Neural crest cell (in vitro differentiated cells): ENCODE measurements at places on chromosomes 7 and 10. TPM values are rescaled to one million over a fixed set of nuclear protein-coding genes. Genes with fewer than 3 reads are reported as not detected.

Gene SPAM1
- not detected in 2 replicates for total RNA-seq

Gene FRMPD2
- total RNA-seq = 0.26 TPM in 1 of 2 replicates, not detected in the other

Gene ATP5MK
- total RNA-seq = 263 and 275 TPM in 2 replicates

Gene ACTL6B
- total RNA-seq = 2.4 and 3.1 TPM in 2 replicates

Gene FAM25C
- not detected in 2 replicates for total RNA-seq

Gene C7orf33
- not detected in 2 replicates for total RNA-seq

Gene UCN3
- total RNA-seq = not detected in 2 replicates

Gene GRM8
- 2.6 and 2.7 TPM in 2 replicates for total RNA-seq

DNA sequence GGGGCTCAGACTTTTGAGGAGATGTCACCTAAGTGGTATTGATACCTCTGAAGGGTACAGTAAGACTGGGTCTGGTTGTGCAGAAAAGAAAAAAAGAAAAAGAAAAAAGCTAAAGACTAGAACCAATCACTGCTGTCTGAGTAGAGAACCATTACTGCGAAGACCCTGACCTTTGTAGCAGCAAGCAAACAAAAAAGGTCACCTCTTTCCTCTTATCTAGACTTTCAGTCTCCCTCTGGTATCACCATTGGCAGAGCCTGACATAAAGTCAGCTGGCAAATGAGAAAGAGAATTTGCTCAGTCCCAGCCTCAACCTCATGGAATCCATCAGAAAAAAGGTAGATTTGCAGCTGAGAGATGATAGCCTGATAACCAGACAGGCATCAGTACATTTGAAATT lies 2.6 kb upstream of the DNTT start:
- no peak for DNase-seq

DNA sequence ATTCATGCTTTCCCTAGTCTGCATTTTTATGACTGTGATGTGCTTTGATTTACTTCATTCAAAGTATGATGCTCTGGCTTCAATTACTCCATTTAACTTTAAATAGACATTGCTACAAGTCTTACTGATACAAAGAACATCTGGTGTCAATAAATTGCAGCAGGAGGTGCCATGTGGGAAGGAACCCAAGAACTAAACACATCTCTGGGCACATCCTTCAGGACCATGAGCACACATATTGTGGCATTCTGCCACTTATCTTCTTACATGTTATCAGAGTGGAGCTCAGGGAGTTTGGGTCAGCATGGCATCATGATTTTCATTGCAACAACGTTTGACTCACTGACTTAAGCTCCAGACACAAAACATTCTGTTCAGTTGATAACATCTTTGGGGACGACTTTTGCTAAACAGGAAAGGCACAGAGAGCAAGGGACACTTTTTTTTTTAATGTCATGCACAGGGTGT lies 227.0 kb downstream of the DKK1 start:
- no peak for DNase-seq

DNA sequence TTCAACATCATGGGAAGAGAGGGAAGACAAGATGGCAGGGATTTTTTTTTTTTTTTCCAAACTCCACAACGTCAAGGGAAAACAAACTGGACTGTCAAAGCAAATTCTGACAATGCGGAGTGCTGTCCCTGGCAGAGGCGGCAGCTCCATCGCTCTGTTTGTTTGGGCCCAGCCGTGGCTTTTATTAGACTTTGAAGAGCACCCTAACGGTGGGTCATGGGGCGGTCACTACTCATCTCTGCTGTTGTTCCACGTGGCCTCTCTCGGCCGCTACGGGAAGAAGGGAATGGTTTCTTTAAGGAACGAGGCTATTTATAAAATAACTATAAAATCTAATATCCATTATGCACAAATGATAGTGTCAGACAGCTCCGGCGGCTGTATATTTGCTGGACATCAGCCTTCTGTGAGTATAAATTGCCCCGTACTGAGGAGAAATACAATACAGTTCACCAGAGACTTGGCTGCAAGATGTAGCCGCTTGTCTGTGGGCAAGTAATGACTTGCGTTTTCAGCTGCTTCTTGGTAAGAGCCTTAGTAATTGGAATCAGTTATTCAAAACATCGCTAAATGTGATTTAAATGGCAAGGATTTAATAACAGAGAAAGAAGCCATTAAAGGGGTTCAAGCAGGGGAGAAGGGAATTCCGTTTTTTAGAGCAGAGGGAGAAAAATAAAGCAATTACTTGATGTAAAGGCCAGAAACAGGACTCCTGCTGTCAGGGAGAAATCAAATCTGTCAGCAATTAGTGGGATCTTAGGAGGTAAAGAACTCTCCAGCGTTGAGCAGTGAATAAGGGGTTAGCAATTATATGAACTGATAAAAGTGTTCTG lies 61.7 kb upstream of the RAB11FIP2 start:
- DNase-seq = no peak

GRCh38 chr7:377080-378040 lies 87.4 kb downstream of the FOXL3 start:
- no peak for DNase-seq

DNA sequence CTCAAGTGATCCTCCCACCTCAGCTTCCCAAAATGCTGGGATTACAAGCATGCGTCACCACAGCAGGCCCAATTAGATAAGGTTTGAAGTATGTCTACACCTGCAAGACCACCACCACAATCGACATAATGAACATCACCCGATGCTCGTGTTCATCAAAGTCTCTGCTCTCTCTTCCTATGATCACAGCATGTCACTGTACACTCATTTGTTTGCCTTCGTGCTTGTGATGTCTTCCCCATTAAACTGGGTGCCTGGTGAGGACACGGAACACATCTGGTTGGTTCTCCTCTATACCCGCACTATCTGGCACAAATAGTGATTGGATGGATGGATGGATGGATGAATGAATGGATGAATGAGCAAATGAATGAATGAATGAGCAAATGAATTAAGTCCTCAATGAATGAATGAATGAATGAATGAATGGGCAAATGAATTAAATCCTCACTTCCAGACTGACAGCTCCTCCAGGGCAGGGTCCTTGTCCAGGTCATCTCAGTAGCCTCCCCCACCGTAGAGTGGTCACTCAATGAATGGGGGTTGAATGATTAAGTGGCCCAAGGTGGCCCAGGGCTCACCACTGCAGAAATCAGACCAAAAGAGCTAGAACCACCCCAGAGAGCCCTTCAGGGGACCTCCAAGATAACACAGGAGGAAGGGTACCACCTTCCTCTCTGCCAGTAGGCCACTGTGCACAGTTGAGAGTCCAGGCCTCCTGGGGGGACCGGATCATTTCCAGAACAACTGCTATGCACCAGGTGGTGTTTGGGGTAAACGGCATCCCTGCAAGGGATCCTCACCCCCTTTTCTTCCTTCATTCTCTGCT lies 101.9 kb upstream of the TNRC18 start:
- DNase-seq = no peak

DNA sequence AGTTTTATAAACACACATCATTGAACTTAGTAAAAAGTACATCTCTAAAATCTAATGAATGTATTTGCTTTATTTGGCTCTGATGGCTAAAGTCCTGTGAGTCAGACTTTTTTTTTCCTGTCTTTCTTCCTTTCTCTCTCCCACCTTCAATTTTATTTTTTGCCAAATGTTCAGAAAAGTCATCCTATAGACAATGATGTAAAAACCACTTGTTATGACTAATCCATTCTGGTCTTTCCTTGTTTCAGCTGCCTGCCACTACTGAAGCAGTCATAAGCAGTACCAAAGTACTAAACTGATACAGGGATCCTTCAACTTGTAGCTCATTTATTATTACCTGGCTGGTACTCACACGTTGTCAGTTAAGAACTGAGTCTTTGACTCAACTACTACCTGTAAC lies 23.9 kb downstream of the HECTD2 start:
- DNase-seq = no peak

DNA sequence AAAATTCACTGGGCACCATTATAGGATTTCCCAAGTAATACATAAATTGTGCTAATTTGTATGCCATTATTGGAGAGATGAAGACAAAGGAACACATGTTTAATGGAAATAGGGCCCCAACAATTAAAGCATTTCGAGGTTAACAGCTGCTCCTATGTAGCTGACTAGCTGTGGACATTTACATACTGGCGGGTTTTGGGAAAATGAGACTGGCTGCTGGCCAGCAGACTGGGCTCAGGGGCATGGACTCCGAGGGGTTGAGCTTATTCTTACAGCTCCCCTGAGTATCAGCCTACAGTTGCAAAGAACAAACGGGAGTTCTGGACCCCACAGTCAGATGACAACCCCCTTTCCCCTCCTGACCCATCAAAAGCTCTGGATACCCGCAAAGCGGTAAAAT lies 91.9 kb upstream of the MYO3A start:
- DNase-seq = no peak

DNA sequence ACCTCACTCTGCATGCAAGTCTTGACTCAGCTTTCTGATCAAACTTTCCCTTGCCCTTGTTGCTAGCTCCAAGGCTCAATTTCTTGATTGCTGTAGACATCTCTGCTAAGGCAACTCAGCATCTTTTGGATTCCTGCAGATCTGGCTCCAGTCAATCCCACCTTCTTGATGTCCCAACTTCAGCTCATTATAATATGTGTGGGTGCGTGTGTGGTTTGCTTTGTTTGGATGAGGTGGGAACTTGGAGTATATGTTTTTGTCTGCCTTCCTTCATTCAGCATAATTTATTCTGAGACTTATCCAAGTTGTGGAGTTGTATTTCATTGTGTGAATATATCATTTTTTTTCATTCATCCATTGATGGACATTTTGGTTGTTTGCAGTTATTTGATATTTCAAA lies 364.8 kb upstream of the IGFBP3 start:
- no peak for DNase-seq

DNA sequence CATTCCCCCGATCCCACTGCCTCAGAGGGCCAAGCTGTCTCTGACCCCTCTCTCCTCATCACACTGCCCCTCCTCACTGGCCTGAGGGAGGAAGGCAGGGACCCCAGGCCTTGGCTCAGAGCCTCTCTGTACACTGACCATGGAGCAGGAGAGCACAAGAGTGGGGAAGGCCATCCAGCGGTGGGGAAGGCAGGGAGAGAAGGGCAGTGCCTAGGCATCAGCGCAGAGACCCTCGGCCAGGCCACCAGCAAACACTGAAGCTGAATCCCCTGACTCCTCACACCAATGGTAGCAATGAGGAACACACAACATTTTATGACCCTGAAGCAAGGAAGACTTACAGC lies 14.8 kb downstream of the OGDHL start:
- no peak for DNase-seq

- no peak for DNase-seq
Observed at GRCh38 chr10:103736763-103737162, 118.6 kb downstream of the SH3PXD2A start.

DNA sequence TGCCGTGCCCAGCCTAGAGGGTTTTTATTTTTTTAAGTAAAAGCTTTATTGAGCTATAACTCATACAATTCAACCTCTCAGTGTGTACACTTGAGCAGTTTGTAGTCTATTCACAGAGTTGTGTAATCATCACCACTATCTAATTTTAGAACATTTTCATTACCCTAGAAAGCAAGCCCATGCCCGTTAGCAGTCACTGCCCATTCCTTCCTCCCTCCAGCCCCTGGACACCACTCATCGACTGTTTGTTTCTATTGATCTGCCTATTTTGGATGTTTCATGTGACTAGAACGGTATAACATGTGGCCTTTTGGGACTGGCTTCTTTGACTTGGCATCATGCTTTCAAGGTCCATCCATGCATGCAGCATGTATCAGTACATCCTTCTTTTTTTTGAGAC lies 25.7 kb upstream of the SEC61A2 start:
- DNase-seq = no peak

DNA sequence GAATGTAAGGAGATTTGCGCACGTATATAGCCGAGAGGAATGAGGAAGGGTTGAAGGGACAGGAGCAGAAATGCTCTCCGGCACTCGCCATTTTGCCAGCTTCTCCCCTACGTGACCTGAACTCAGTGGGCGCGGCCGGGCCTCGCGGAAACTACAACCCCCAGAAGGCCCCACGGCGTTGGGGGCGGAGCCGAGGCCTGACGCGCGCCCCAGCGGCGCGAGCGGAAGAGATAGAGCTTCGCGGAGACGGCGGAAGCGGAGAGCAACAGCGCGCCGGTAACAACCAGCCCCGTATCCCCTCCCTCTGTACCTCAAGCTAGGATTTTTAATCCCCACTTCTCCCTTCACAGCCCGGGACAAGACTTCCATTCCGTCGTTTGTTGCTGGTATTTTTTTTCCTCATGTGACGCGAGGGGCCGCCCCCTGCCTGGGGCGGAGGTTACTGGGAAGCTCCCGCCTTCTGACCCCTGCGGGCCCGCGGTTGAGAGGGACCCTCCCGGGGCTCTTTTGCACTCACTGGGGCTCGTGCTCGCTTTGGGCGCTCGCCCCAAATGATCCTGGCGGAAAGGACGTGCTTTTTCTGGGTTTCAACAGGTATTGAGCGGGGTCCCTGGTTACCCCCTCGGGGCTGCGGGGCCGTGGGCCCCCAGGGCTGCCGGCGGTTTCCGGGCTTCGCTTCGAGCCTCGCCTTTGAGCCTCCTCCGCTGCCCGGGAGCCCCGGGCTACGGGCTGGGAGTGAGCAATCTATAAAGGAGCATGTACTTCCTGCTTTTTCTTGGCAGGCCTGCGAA lies at the start of gene R3HCC1L:
Gene R3HCC1L (plus strand): TSS at position 227 of the 791 bp plus-strand sequence. CDS start 73,458 bp downstream, outside the sequence.
- peak; percentile 91 for DNase-seq

- DNase-seq = peak; percentile 20
Observed at GRCh38 chr7:25857376-25858067, 294.5 kb upstream of the NFE2L3 start.

DNA sequence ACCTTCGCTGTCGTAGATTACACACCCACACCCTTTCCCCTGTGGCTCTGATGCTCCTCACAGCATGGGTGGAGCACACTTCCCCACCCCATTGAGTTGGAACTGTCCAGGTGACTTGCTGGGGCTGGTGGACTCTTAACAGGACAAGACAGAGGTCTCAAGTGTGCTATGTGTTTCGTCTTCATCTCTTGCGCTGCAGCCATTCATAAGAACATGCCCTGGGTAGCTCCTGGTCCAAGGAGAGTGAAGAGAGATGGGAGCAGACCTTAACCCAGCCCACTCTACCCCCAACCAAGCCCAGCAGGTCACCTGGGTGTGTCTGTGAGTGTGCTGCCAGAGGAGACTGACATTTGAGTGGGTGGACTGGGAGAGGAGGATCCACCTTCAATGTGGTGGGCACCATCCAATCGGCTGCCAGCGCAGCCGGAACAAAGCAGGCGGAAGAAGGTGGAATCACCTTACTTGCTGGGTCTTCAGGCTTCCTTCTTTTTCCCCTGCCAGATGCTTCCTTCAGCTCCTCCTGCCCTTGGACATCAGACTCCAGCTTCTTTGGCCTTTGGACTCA lies 112.4 kb downstream of the HTR5A start:
- DNase-seq = no peak

GRCh38 chr10:8060010-8060703 lies 5.7 kb downstream of the GATA3 start:
- DNase-seq = no peak

GRCh38 chr10:73875139-73875475 lies 752 bp upstream of the CAMK2G start:
- no peak for DNase-seq

- DNase-seq = no peak
Observed at GRCh38 chr10:70096705-70097420, 35.8 kb downstream of the AIFM2 start.

DNA sequence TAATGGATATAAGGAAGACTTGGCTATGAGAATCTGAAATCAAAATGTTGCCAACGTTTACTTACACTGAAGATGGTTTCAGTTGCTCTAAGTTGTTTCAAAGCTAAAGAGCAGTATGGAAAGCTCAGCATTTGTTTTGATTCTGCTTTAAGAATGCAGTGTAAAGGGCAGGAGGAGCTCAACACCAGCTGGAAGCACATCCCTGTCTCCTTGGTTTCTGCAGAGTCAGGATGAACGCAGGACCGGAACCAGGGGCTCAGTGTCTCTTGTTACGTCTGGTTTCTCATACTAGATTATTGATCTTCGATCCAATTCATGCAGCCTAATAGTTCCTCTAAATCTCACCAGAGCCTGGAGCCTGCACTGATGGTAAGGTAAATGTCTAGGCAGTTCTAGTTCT lies 24.1 kb downstream of the ZRANB1 start:
- no peak for DNase-seq

GRCh38 chr7:138584283-138584682 lies 116.9 kb downstream of the SVOPL start:
- DNase-seq = no peak
